AG10803 (cell line): ENCODE measurements at places on chromosomes 12 and 14.

DNA sequence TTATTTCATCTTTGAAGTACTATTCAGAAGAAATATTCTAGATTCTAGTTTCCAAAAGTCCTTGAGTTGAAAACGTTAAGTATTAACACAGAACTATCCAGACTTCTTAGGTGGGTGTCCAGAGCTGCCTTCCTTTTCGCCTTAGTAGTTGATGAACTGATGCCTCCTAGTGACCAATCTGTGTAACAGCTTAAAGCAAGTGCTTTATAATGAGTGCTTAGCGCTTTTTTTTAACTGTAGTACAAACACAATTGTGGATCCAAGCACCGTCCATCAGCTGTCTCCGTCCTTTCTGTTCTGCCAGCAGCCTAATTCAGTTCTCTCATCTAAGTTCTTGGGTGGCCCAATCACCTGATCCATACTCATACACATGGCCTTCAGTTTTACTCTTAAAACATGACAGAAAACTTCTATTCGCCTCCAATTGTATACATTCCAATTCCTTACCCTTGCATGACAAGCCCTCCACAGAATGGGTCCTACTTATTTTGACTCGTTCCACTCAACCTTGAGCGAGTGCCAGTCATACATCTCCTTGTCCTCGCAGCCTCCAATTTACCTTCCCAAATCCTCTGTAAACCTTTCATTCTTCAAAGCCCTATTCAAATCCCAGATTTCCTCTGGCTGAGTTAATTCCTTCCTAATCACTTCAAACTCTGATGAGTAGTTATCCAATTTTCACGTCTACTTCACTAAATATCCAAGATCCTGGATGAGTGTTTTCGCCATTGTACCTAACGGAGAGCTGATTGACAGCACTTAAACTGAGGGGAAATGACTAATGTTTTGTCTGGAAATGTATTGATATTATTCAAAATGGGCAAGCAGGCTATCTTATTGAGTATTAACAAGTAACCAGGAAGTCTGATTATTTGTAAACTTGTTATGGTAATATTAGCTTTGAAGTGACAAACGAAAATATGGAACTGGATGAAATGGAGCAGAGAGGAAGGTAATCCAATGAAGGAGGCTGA is 5.8 kb upstream of the PHLDA1 start:
- DNase-seq, result peak; percentile 86

DNA sequence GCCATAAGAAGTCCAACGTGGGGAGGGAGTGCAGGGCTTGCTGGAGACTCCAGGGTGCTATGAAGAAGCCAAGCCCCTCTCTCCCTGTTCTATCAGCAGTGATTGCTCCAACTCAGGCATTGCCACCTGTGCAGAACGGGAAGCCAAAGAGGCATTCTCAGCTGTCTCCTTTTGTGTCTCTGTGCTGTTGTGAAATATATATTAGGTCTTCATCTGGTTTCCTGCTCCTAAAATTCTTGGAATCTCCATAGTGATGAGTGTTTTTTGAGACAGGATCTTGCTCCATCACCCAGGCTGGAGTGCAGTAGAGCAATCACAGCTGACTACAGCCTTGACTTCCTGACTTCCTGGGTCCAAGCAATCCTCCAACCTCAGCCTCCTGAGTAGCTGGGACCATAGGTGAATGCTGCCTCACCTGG is 51.2 kb upstream of the AEBP2 start:
- DNase-seq, result peak; percentile 61

DNA sequence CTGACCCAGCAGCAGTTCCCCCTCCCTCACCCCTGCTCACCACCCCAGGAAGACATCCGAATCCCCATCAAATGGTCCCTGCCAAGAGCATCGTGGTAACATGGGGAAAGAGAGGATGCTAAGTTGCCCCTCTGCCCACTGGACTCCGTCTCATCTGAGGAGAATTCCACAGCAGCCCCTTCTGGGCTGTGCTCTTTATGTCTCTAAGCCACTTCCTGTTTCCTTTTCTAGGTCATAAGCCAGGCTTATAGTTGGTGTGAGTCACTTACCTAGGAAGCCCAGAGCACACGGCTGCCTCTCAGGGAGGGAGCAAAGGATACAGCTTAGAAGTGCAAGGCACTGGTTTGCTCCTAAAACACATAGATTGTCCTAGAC is 76.0 kb downstream of the VCPKMT start:
- DNase-seq, result peak; percentile 67

DNA sequence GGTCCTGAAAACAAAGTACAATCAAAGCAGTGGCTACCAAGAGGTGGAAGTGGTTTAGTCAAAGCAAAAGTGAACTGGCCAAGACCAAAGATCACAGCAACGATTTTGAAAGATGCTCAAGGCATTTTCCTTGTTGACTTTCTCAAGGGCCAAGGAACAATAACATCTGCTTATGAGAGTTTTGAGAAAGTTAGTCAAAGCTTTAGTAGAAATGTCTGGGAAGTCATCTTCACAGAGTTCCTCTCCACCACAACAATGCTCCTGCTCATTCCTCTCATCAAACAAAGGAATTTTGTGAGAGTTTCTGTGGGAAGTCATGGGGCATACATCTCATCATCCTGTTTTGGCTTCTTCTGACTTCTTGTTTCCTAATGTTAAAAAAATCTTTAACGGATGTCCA is 80.1 kb downstream of the PLEKHA5 start:
- DNase-seq, result peak; percentile 59

DNA sequence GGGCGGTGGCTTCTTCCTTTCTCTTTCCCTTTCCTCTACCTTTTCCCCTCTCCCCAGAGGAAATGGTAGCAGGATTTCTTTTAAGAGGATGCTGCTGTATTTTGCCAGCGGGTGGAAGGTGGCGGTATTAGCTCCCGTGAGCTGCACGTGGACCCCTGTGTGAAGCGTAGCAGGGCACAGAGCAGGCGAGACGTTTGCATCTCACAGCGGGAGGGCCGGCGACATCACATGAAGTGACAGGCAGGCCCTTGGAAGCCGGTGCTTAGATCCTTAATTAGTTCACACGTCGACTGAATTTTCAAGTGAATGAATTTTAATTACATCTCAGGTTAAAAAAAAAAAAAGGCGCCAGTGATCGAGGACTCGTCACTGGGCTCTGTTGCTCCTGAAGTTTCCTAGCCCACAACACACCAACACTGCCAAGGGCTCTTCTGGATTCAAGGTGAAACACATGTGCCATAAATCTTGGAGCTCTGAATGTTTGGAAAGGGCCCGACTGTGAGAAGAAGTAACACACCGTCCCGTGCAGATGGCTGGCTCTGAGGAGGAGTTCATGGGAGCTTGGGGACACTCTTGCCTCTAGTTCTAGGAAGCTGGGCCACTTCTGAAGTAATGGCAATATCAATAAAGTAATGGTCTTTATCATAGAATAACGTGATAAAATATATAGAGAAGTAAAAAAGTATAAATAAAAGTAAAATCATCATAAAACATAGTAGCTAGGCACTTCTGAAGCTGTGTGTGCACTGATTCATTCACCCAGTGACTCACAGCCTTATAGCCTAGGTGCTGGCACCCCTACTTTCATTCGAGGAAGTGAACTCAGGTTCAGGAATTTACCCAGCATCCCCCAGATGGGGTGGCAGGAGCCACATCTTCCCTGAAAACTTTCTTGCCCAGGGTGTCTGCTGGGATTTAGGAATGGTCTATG is 75.3 kb downstream of the AACS start:
- peak; percentile 76 for DNase-seq

GRCh38 chr12:111056618-111057521 is 136.5 kb upstream of the MYL2 start:
- no peak for DNase-seq

DNA sequence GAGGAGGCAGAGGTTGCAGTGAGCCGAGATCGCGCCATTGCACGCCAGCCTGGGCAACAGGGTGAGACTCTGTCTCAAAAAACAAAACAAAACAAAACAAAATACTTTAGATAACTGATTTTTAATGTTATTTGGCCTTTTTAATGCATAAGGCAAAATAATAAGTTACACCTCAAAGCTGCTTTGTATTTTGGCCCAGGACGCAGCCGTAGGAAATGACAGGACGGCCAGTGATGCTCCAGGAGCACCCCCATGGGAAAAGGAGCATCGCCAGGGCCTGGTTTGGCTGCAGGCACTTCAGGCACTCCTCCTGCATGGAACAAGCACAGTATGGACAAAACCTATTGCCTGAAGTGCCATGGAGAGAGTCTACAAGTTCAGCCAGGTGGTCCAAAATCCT is 3.5 kb upstream of the NFKBIA start:
- no peak for DNase-seq

- no peak for DNase-seq
Measured at GRCh38 chr14:95290021-95290420, 29.7 kb downstream of the CLMN start.

DNA sequence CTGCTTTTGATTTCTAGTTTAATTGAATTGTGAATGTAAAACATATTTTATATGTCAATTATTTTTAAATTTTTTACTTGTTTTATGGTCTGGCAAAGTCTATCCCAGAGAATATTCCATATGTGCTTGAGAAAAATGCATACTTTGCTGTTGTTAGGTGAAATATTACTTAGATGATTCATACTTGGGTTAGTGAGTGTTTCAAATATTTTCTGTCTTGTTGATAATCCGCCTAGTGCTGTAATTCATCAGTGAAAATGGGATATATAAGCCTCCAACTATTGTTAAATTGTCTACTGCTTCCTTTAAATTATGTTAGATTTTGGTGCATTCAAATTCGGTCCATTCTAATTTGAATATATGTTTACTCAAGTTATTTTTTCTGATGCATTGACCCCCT is 395.5 kb downstream of the LRFN5 start:
- DNase-seq, result peak; percentile 2

GRCh38 chr12:25957793-25958427 is 572 bp upstream of the RASSF8 start:
- DNase-seq, result peak; percentile 78

DNA sequence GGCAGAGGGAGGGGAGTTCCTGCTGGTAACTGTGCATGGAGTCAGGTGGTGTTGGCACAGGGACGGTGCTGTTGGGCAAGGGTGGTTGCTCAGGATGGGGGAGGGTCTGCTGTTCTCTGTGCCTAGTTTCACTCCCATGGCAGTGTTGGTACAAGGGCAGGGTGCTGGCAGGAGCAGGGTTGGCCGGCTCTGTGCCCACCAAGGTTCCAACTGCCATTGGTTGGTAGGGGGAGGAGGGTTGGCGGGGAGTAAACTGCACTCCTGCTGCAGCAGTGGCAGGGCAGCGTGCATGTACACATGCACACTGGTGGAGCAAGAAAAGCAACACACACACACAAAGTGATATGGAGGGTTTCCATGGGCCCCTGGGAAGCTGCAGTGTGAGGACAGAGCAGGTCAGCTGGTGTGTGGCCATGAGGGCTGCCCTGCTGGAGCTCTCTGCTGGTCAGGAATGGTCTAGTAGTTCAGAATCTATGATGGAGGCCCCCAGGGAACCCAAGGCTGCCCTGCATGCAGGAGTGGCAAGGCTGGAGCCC is 269.9 kb upstream of the MGAT4C start:
- no peak for DNase-seq

DNA sequence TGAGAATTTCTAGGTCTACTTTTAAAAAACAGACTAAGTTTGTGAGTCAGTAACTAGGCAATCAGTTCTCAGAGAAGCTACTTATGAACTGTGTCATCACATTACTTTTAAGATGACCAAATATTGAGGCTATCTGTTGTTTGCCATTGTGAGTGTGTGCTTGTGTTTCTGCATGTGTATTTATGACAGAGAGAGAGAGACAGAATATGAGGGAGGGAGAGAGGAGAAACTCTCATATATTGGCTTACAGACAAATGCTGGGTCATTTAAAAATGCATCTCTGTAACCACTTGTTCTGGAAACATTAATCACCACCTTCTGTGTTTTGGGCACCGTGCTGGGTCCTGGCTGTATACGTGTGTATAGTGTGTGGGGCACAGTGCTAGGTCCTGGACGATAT is 161.5 kb upstream of the FRMD6 start:
- DNase-seq, result peak; percentile 79

DNA sequence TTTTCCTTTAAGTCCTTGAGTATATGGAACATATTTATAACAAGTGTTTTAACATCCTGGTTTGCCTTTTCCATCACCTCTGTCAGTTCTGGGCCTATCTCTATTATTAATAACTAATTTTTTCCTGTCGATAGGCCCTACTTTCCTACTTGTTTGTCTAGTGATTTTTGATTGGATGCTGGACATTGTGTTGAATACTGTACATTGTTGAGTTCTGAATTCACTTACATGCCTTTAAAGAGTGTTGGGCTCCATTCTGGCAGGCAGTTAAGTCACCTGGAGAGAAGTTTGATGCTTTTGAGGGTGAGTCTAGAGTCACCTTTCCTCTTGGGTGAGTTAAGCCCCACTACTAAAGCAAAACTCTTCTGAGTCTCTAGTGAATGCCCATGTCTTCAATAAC is 77.5 kb upstream of the C14orf180 start:
- no peak for DNase-seq

DNA sequence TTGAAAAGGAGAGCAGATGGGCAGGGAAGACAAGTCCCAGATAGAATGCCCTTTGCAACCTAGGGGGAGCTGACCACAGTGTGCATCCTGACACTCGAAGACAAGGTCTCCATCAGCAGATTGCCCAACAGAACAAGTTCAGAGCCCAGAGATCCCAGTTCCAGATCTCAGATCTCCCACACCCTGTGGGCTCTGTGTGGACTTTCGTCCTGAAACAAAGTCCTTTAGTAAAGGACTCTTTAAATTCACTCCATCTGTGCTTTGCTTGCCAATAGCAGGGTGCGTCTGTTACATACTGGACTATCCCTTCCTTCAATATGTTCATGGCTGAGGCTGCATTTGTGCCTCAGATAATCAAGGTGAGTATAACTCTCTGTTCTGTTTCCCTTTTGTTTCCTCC is 8.7 kb upstream of the C1RL start:
- no peak for DNase-seq

DNA sequence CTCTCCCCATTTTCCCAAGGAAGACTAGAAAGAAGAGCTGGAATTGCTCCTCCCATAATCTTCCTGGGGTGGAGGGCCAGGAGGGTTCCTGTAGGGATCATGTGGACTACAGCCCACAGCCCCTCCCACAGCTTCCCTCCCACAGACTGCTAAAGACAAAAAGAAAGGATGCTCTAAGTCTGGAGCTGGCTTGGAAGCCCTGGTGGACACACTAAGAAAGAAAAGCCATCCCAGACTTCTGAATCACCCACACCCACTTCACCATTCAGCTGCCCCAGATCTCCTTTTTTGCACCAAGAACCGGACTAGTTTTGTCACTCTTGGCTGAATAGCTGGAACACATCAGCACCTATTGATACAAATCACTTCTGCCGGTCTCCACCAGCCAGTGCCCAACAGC is 56.8 kb upstream of the PLXNC1 start:
- DNase-seq, result no peak

- no peak for DNase-seq
Measured at GRCh38 chr14:60760209-60760608, 25.6 kb downstream of the MNAT1 start.
